ENCODE measurements at places on chromosomes 16 and 17.

DNA sequence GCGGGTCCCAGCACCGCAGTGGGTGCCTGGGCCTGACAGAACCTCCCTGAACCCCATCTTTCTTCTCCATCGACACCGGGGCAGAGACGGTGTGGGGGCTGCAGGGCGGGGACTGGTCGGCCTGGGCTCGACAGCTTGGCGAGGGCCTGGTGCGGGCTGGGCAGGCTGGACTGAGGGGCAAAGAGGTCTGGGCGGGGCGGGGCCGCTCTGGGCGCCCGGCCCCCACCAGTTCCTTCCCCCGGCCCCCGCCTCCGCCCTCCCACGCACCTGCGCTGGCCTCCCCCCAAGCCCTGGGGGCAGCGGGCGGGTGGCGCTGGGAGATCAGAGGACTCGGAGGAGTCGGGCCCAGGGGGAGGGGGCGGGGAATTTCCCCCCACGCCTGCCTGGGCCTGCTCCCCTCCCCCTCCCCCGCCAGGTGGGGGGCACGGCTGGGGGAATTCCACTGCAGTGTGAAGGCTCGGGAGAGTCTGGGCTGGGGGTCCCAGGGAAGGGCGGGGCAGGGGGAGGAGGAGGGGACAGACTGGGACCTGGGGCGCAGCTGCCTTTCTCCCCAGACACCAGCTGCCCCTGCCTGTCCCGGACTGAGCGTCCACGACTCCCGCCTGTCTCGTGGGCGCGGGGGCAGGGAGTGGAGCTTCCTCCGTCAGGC, 877 bp upstream of the KREMEN2 start:
- no peak for DNase-seq

GRCh38 chr17:78051186-78051972, 77.2 kb downstream of the TMC6 start:
- DNase-seq = no peak

DNA sequence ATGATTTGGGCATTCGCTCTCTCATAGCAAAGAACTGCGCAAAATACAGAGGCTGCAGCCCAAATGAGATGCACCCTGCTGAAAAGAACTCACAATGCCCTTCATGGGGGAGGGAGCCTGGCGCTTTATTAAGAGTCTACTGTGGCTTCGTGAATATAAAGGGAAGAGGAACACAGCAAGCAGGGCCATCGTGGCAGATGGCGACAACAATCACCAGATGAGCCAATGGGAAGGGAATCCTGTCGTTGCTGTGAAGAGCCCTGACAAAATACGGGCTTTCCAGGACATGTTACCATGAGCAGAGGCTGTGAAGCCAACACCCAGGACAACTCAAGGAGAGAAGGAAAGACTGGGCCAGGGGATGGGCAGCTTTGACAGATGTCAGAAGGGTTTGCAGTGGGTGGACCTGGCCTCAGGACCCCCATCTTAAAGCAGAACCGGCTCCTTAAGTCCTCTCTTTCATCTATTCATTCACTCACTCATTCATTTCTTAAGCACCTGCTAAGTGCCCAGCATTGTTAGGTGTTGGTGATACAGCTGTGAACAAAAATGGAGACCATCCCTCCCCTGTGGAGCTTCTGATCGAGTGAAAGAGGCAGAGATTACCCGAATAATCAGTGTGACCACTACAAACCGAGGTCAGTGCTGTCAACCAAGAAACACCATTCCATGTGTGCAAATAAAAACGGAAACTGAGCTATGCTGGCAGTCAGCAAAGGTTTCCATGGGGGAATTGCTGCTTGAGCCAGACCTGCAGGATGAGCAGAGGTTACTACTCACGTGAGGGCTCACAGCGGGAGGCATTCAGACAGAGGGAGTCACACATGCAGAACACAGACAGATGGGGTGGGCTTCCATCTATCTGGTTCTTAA, 125.8 kb downstream of the DYNLRB2 start:
- DNase-seq = no peak

DNA sequence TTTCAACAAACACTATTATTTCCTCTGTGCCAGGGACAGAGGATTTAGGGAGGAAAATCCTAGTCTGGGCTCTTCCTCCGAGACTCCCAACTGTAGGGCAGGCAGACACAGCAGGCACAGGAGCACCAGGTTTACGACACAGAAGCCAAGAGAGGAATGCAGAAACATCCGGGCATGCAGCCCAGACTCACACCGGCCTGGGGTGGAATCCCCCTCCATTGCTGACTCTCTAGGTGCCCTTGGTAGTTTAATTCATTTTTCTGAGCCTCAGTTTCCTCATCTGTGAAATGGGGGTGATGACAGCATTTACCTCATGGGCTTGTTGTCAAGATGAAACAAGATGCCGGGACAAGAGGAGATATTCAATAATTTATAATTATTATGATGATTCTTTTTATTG, 14.9 kb downstream of the CA4 start:
- no peak for DNase-seq

DNA sequence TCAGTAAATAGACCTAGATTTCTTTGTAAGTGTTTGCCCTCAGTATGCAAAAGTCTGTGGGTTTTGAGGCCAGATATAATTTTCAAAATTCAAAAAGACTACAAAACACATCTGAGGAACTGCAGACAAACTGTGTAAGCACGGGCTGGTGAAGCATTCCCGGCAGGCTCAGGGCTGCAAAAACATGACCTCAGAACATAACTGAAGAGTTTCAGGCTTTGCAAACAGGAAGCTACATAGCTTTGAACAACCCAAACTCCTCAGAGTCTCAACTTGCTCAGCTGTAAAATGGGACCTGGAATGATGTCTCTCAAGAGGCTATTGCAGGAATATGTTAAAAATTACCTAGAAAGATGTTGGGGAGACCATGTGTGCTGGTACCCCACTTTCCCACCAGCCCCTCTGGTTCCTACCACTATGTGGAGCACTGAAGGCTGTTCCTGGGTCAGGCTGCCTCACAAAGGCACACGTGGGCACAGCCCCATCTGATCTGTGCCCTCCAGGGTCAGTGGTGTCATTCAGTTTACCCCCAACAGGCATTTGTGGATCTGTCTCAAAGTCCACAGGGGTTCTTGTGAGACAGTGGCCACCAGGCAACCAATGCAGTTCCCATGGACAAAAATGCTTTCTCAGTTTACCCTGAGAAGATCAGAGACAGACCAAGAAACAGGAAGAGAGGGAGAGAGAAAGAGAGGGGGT, 72.9 kb downstream of the CREBBP start:
- DNase-seq = no peak

DNA sequence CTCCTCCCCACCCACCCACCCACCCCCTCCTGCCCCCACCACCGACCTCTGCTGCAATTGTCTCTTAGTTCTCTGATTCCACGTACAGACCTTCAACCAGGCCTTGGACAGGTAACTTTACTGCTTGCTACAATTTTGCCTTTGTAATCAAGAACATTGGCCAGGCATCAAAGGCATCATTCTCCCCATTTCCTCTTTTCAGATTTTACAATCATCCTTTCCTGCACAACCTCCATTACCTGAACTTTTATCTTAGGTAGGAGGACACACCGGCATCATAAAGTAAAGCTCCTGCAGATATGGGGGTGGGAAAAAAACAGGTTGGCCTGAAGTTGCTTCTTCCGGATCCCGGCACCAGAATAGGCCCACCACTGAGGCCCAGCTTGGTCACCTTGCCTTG, 25.7 kb upstream of the SUPT4H1 start:
- DNase-seq = no peak

DNA sequence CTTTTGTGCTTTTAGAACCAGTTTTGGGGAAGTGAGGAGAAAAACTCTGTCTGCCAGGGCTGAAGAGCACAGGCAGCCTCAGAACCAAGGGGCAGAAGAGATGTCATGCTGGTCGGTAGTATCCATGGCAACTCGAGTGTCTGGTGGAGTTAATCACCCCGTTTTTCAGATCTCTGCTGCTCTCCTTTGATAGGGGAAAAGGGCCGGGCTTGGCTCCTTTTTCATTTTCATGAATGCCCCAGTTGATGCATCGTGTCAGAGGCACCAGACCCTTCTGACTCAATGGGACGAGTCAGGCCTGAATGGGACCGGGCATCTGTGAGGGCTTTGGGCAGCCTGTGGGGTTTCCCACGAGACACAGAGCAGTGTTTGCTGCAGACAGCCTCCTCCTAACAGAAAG, 304.6 kb downstream of the ABCC12 start:
- no peak for DNase-seq

- no peak for DNase-seq
Measured at GRCh38 chr17:27538156-27538955, 82.1 kb downstream of the KSR1 start.

Measured in activated CD8-positive, alpha-beta T cell treated with anti-CD3 and anti-CD28 coated beads for 36 hours (primary cell).